ENCODE measurements at places on chromosomes 6 and 20. TPM values are rescaled to one million over a fixed set of nuclear protein-coding genes. Genes with fewer than 3 reads are reported as not detected.

TCF15 gene
- total RNA-seq: not detected

SOX18 gene
- 11.3 TPM for total RNA-seq

ADTRP gene
- total RNA-seq: 3.5 TPM

BCLAF1 gene
- total RNA-seq: 163 TPM

CSNK2A1 gene
- 153 TPM for total RNA-seq

RBBP8NL gene
- total RNA-seq: 5.0 TPM

CST5 gene
- total RNA-seq: not detected

SLC22A7 gene
- not detected for total RNA-seq

ADGB gene
- not detected for total RNA-seq

SCP2D1 gene
- total RNA-seq: not detected

NR2E1 gene
- total RNA-seq: not detected

COX4I2 gene
- total RNA-seq: 1.1 TPM

BMP5 gene
- total RNA-seq: 0.81 TPM

ISM1 gene
- total RNA-seq: 77.5 TPM

PPP1R3G gene
- total RNA-seq: 0.98 TPM

SLC26A8 gene
- 0.73 TPM for total RNA-seq

OSBPL2 gene
- 51.2 TPM for total RNA-seq

PTGIS gene
- total RNA-seq: 22.3 TPM

DNA sequence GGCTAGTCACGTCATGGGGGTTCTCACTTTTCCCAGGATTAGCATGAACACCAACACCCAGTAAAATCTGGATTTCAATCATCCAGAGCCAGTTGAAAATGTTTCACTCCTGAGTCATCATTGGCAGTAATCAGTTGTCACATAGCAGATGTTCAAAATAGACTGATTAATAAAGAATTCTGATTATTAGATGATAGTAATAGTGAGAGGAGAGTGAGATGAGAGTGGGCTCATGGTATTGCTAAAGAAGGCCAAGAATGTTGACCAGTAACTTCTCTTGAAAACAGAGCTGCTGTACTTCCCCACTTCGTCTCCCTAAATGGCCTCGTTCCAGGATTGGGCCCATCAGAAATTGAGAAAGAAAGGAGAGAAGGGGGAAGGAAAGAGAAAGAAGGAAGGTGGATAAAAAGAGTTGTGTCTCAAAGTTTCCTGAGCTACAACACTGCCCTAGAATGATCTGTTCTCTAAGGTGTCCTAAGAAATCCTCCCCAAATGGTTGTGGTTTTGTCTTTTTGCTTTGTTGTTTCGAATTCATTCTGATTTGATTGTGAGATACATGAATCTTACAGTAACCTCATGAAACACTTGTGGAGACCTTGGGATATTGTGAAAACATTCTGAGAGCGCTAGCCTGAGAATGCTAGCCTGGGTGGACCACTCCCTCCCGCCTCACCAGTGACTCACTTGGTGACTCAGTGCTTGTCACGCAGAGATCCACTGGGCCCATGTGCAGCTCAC, 502.2 kb upstream of the JARID2 start:
- DNase-seq: no peak

- no peak for DNase-seq
These were observed 189.3 kb downstream of the BACH2 start for GRCh38 chr6:90107371-90107770.

DNA sequence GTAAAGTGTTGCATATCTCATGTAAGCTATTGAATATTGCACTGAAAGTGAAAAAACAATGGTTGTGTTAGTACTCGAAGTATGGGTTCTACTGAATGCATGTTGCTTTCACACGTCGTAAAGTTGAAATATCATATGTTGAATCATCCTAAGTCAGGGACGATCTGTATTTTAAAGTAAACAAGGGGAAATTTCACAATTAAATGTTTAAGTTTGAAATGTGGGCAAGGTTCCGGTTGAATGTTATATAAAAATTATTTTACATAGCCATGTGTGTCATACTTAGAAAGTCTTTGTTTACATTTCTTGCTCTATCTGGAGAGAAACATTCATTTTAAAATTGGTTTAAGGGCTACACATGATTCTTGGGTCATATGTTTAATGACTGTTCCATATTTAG, 76.8 kb downstream of the AKAP7 start:
- DNase-seq: no peak

- DNase-seq: no peak
These were observed 43.2 kb downstream of the CDH4 start for GRCh38 chr20:61295249-61295648.

DNA sequence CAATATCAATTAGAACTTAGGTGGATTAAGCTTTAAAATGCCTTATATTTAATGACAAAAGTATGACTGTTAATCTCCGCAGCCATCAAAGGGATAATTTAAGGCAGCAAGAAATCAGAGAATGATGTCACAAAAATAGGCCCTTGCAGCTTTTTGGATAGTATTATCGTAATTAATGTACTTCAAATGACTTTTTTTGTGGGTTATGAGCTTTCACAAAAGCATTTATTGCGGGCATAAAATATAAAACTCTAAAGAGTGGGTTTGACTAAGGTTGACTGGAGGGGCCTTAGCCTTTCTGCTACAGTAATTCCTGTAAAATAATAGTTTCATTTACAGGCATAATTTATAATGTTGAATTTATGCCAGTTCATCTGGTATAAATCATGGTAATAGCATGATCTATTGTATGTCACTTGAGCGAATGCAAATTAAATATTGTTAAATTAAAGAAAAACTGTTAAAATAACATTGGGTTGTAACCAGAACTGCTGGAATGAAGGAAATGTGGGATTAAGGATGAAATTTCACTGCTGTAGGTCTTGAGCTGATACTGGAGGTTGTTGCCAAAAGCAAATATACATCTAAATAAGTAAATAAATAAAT, 78.5 kb upstream of the ZFP64 start:
- DNase-seq: no peak

- DNase-seq: no peak
These were observed 216.1 kb downstream of the ALDH8A1 start for GRCh38 chr6:134733801-134734200.

DNA sequence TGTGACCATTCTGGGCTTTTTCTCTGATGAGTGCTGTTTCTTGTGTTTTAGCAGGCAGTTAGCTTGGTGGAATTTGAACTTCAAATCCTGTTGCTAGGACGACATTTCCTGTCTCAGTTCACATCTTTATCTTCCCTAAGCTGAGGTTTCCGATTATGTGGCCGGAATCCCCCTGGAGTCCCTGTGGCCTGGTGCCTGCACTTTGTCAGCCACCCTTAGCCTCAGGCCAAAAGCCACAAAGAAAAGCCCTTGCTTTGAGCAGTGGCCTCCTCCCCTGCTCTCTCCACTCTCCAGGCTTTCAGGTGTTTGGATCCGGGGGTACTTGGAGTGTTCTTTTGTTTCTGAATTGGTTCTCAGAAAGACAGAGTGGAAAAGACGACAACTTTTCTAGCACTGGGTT, 59.9 kb upstream of the PMEPA1 start:
- no peak for DNase-seq

DNA sequence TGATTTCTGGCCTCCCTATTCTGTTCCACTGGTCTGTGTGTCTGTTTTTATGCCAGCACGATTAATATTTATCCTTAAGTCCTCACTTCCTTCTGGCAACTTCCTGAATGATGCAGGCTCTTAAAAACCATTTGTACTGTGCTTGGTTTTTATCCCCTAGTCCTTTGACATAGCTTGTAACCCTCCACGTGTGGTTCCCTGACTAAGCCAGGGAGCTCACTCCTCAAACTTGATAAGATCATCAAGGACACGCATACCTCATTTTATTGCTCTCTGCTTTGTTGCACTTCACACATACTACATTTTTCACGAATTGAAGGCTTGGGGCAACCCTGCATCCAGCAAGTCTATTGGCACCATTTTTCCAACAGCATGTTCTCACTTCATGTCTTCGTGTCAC, 166.4 kb upstream of the UST start:
- DNase-seq: no peak

GRCh38 chr6:80956898-80957297, 795.6 kb downstream of the TENT5A start:
- DNase-seq: no peak

DNA sequence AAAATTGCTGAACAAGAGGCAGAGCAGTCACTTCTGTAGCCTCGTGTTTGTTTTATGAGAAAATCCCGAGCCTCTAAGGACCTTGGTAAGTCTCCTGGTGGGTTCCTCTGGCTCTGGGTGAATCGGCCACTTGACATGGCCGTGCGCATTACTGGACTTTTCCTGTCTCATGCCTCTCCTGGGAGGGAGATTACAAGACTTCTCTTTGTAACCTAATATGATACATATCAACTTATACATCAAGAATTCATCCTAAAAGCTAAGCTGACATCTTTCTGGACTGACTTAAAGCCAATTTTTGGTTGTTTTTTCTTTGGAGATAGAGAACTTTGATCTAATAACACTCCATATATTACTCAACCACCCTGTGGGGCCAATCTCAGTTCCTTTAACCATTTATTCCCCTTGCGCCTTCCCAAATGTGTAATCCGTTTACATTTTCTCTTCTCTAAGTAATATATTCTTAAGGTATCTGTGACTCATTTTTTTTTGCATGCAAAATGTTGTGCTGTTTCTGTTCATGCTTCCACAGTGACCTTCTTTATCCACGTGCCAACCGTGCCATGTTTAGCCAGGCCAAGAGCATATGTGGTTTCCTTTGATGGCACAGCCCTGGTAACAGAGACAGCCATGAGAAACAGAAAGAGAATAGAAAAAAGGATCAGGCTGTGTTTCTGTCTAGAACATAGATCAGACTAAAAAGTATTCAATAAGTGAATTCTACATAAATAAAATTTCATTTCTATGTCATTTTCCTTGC, 47.5 kb upstream of the JAG1 start:
- DNase-seq: no peak

- DNase-seq: no peak
These were observed 84.5 kb upstream of the FYN start for GRCh38 chr6:111957623-111958315.

GRCh38 chr6:79071547-79071946, 6.5 kb downstream of the PHIP start:
- DNase-seq: no peak

- DNase-seq: peak; percentile 82
These were observed 867 bp downstream of the MTHFD1L start for GRCh38 chr6:150866147-150866990.

GRCh38 chr6:61606500-61606899, 679.5 kb downstream of the KHDRBS2 start:
- no peak for DNase-seq

- DNase-seq: no peak
These were observed 141.1 kb downstream of the SYNDIG1 start for GRCh38 chr20:24610341-24611115.

GRCh38 chr20:21386111-21386510, 11.2 kb downstream of the NKX2-4 start:
- no peak for DNase-seq

- DNase-seq: peak; percentile 80
These were observed 9.3 kb upstream of the NEDD9 start for GRCh38 chr6:11241793-11242201.

GRCh38 chr6:4781426-4781825, 5.2 kb downstream of the CDYL start:
- DNase-seq: no peak

- DNase-seq: no peak
These were observed 25.5 kb upstream of the OCSTAMP start for GRCh38 chr20:46575937-46576461.

DNA sequence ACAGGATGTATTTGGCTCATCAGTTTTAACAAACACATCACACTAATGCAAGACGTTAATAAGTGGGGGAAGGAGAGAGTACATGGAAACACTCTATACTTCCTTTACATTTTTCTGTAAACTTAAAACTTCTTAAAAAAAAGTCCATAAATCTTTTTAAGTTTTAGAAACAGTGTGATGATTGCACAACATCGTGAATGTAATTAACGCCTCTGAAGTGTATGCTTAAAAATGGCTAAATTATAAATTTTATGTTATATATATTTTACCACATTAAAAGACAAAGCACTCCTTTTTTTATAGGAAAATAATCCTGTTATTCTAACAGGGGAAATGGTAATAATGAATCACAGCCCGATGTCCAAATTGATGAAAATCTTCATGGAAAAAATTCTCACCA, 144.1 kb upstream of the RUNX2 start:
- DNase-seq: no peak

GRCh38 chr20:17169585-17170136, 57.2 kb upstream of the PCSK2 start:
- DNase-seq: no peak

- DNase-seq: no peak
These were observed 138.6 kb upstream of the AFDN start for GRCh38 chr6:167688123-167688522.

- no peak for DNase-seq
These were observed 190.2 kb upstream of the SNX9 start for GRCh38 chr6:157632821-157633220.
